Peyer's patch (tissue), 4 donors: ENCODE measurements at places on chromosomes 4 and X.

- DNase-seq, result no peak
These were observed 124.8 kb downstream of the HMX1 start for GRCh38 chr4:8746523-8747466.

DNA sequence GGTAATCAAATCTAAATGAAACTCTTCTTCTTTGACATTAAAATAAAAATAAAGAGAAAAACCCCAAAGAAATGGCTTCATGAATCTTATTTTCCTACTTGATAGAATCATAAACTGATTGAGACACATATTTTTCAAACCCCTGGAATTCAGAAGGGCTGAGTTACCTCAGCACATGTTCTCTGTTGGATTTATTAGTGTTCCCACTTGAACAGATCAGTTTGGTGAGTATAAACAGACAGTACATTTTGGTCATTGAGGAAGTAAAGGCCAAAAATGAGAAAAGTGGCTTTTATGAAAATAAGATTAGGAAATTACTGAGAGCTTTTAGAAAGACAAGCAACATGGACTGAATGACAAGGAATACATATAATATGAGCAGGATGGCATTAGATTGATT, 620.4 kb downstream of the ANKRD50 start:
- DNase-seq, result no peak

- no peak for DNase-seq
These were observed 49.9 kb downstream of the ACOX3 start for GRCh38 chr4:8390577-8390976.

DNA sequence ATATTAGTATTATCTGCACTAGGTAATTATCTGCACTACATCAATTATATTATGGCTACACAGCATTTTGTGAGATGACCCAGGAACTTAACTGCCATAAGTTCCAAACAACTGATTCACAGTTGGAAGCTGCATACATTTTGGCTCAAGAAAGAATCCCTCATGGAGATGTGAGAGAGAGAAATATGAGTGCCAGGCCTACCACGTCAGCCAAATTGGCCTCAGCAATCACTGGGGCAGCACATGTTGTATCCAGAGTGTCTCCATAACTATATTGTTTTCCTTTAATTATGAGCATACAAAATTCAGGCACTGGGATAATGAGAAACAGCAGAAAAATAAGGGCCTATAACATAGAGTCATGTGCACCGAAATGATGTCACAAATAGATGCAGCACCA, 174.2 kb upstream of the DMD start:
- DNase-seq, result no peak

GRCh38 chr4:87025023-87025613, 90.3 kb downstream of the AFF1 start:
- DNase-seq, result no peak
